ENCODE measurements at places on chromosomes 2 and 18.

- no peak for DNase-seq
These were observed 756 bp downstream of the ADCYAP1 start for GRCh38 chr18:905307-905947.

GRCh38 chr2:210626849-210627248 lies 70.5 kb downstream of the CPS1 start:
- no peak for DNase-seq

- DNase-seq = no peak
These were observed 35.3 kb upstream of the MAP2 start for GRCh38 chr2:209388446-209389037.

DNA sequence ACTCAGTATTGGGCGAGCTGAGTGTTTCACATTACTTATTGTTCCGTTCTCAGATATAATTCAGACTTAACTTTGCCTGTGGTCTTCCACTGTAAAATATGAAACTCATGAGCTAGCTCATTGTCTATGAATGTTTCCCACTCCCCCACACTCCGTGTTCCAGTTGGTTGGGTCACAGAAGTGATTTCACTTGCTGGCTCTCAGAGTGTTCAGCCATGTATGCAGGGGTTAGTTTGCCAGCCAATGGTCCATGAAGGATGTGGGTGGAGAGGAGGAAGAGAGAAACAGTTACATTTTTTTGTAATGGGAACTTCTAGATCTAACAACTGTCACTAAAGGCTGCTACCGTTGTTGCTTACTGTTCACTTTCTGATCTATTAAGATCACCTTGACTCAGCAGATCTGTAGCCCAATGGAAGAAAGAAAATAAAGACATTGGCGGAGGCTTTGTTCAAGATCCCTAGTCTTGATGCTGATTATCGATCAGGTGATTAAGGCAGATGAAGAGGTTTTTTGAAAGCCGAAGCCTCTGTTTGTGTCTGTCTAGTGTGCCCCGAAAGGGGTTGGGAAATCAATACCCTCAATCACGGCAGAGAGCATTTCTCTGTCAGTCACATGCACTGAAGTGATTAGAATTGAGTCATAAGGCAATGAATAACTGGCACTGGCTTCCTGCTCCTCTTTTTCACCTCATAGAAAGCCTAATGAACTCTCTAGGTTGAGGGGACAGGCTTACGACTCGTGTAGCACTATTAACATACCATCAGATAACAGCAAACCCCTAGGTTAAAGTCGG lies 279.7 kb upstream of the FIGN start:
- DNase-seq = no peak

DNA sequence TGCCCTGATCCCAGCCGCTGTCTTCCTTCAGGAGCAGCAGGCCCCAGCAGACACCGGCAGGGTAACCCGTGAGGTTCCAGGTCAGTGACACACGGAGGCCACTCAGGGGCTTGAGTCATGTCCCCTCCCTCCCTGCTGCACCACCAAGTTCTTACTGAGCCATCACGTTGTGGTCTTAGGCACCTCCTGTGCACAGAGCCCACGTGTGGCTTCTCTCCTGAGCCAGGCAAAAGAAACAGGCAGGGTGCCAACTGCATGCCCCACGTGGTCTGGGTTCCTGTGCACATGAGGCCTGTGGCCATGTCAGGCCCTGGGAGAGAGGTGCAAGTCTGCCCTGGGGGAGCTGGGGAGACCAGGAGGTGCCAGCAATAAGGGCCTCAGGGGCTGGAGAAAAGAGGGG lies 264.8 kb downstream of the KLHL29 start:
- DNase-seq = no peak

DNA sequence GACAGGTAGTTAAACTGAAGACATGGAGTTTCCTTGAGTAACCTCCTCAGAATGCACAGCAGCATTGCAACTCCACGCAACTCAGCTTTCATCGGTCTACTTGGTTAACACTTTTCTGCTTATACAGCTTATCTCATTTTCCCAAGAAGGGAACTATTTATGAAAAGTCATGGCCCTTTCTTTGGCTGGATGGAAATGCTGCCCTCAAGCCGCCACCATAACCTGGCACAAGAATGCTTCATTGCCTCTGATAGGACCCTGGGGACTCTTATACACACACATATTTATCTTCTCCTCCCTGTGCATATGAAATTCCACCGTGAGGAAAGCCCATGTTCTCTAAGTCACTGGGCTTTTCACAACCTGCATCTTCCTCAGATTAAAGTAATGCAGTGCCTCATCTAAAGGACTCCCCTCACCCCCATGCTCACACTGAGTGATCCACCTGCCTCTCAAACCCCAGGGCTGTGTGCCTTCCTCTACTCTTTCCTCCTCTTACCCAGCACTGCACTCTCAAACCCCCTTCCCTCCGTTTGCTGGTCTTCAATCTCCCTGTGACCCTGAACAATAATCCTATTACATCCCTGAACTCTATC lies 192.0 kb upstream of the HNRNPA3 start:
- DNase-seq = no peak

GRCh38 chr2:174612970-174613369 lies 15.4 kb upstream of the WIPF1 start:
- DNase-seq = no peak

DNA sequence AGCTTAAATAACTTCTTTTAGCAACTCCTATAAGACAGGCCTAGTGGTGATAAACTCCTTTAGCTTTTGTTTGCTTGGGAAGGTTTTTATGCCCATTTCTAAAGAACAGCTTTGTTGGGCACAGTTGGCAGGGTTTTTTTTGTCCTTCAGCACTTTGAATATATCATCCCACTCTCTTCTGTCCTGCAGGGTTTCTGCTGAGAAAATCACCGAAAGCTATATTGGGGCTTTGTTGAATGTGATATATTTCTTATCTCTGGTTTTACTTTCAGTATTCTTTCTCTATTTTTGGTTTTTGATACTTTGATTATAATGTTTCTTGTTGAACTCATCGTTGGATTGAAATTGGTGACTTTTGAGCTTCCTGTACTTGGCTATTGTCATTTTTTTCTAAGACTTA lies 372.8 kb upstream of the ZC3H15 start:
- DNase-seq = no peak

DNA sequence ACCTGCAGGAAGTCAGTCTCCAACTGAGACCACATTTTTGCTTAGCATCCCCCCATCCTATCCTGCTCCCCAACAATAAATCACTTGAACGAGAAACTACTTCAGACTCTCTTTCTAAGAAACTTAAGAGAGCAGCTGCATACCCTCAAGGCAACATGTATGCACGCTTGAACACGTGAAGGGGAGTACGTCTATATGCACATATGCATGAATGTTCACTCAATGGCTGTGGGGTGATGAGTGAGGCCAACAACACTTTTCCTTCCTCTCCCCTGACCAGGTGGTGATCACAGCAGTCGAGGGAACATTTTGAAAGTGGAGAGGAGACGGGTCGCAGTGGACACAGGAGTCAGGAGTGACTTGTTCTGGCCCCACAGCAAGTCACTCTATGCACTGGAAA lies 79.8 kb upstream of the LPIN2 start:
- DNase-seq = no peak

GRCh38 chr2:27217173-27218121 lies at the start of gene CAD:
Gene CAD (plus strand): TSS chr2:27217369. CDS start chr2:27217552, 183 bp downstream.
- peak; percentile 96 for DNase-seq

- peak; percentile 72 for DNase-seq
These were observed 248.5 kb upstream of the RAB6C start for GRCh38 chr2:129730979-129731378.

- no peak for DNase-seq
These were observed 201.1 kb downstream of the DCC start for GRCh38 chr18:52541056-52541455.

- no peak for DNase-seq
These were observed 6.1 kb downstream of the KYNU start for GRCh38 chr2:142883526-142883925.

Data from osteocyte (in vitro differentiated cells).